ENCODE measurements at places on chromosomes 6 and 20.

DNA sequence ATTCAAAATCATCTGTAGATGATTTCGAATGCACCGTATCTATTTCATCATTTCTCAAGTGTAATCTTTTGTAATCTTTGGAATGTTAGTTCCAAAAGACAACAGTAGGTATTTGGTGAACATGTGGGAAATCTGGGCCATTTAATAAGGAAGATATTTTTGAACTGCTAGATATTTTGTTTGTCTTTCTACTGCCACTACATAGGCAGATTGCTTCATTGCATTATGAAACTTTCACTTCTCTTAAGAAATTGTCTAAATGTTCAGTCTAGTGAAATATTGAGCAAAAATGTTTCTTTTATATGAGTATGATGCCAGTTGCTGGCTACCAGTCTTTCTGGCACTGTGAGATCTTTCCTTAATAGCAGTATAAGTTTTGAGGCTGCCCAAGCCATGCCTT, 527.8 kb upstream of the RNF217 start:
- no peak for DNase-seq

GRCh38 chr20:19986419-19986818, 30.7 kb upstream of the NAA20 start:
- DNase-seq: no peak

DNA sequence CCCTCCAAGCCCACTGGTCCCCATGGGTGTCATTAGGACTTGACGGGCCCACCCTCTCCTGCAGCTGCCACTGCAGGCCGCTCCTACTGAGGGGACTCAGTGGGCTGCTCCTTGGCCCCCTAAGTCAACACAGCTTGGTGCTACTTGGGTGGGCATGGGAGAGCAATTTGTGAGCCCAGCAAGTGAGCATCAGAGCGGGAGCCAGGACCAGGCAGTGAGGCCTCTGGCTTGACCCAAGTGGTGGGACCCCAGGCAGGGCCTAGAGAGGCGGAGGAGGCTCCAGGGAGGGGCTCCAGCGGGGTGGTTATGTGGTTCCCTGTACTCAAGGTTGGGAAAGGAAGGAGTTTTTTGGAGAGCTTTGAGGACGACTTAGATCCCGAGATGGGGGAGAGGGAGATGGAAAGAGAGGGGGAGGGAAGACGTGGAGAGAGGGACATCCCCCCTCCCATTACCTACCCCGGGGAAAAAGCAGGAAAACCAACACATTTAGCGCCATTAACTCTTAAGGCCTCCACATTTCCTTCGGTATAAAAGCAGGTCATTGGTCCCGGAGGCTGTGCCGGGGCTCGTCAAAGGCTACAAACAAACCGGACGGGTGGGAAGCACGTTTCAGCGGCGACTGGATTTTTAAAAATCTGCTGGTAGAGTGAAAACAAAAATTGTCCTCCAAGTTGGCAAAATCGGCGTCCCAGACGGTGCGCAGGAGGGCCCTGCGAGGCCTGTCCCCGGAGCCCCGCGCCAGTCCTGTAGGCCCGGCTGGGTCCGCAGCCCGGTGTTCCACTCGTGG, 8.8 kb downstream of the FOXC1 start:
- DNase-seq: no peak

DNA sequence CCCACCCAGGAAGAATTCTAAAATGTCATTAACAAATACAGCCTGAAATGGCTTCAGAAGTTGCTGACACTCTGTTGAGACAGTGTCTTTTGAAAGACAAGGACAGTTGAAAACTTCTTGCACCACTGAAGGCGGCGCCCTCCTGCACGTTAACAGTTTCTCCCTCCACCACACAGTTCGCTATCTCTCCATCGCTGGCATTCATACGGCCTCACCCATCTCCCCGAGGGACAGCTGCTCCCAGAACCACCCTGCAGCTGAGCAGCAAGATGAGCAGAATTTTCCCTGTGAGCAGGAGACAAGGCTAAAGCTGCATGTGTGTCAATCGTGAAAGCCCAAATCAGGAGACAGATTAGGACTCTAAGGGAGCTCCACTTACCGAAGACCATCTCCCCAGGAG, 113.3 kb downstream of the LY86 start:
- DNase-seq: no peak

GRCh38 chr6:19669206-19669605, 168.0 kb upstream of the ID4 start:
- no peak for DNase-seq

DNA sequence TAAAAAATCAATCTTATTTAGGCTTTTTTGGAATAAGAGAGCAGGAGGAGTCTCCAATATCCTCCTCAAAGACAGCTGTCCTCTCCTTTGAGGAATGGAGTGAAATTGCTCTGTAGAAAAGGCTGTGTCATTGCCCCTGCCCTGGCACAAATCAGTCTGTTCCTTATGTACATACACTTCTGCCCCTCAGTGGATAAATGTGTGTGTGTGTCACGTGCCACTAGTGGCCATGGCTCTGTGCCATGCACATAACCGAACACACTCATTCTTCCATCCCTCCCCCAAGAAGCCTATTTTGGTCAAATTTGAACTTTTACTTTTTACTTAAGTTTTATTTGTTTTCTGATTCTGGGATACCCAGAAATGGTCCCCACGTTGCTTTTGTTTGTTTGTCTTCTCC, 49.2 kb downstream of the ANKS1A start:
- no peak for DNase-seq

DNA sequence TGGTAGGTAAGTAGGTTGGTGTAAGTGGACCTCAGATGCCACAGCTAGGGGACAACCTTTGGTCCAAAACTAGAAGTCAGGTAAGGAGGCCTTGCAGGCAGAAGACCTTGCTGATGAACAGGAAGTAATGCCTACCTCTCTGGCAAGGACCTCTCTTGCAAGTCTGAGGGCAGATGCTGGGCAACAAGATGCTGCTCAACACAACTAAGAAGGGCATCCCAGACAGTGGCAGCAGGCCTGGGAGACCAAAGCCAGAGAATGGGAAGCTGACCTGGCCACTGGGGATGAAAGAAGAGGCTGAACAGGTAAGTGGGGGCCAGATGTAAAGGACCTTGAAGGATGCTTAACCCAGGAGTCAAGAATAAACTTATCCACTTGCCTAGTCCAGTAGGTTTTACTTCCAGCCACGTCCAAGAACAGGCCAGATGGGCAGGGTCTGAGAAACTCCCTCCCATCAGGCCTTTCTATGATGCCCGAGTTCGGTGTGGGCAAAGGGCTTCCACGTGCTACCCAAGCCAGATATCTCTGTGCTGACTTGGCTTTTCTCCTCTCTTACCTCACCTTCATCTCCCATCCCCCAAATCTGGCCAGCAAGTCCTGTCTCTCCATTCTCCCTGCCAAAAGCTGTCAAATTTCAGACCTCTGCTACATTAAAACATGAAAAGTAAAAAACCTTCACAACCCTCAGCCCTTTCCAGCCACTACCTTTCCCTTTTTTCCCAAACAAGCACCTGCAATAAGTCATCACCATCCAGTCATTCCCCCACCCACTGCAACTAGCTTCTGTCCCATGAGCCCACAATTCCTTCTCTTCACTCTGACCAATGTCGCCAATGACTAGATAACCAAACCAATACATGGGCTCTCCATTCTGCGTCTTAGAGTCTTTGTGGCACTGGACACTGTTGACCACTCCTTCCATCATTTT, 11.5 kb upstream of the PLCG1 start:
- DNase-seq: no peak

- DNase-seq: no peak
Measured at GRCh38 chr6:2976060-2976459, 4.7 kb upstream of the SERPINB6 start.

DNA sequence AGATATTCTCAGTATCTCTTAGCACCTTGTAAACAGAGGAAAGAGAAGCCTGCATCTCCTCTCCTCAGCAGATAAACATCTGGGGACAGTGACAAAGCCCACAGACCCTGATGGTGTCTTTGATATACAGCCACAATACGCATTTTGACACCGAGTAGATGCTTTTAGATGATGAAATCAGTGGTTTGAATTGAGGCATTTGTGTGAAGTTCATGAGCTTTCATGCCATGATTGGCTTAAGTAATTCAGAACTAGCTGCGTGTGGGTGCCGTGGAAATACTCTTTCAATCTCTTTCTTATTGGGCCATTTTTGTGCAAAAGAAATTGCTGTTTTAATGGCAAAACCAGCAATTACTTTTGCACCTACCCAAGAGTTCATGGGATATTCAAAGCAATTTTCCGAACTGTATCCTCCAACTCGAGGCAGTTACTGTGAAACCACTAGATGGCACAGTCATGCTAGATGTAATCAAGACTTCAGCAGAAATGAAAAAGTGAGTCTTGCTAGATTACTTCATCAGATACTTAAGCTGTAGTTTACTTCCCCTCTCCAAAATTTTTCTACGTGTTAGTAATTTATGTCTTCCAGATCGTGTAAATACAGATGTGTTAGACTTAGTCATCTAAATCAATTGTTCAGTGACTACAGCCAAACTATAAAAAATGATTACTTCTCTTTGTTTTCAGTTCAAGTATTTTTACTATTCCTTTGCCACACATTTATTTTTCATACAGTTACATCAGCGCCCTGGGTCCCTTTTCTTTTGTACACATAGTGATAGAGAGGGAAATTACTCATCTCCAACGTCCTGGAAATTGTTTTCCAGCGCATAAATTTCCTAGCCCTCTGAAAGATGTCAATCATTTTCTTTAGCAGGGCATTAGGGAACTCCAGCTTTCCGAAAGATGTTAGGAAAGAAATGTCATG, 49.4 kb downstream of the IYD start:
- peak; percentile 78 for DNase-seq

DNA sequence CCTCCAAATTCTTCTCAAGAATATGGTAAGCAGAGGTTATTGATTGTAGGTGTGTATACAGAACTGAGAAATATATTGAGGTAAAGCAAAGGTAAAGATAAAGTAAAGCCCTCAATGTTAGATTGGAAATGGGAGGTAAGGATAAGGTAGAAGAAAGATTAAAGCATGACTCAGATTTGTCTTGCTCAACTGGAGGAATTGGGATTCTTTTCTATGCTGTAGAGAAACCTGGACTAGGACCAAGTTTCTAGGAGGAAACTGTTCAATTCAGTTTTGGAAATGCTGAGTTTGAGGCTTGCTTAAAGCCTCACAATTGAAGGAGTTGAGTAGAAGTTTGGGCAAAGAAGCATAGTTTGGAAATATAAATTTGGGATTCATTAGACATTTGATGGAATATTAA, 634.0 kb upstream of the PTCHD4 start:
- no peak for DNase-seq

DNA sequence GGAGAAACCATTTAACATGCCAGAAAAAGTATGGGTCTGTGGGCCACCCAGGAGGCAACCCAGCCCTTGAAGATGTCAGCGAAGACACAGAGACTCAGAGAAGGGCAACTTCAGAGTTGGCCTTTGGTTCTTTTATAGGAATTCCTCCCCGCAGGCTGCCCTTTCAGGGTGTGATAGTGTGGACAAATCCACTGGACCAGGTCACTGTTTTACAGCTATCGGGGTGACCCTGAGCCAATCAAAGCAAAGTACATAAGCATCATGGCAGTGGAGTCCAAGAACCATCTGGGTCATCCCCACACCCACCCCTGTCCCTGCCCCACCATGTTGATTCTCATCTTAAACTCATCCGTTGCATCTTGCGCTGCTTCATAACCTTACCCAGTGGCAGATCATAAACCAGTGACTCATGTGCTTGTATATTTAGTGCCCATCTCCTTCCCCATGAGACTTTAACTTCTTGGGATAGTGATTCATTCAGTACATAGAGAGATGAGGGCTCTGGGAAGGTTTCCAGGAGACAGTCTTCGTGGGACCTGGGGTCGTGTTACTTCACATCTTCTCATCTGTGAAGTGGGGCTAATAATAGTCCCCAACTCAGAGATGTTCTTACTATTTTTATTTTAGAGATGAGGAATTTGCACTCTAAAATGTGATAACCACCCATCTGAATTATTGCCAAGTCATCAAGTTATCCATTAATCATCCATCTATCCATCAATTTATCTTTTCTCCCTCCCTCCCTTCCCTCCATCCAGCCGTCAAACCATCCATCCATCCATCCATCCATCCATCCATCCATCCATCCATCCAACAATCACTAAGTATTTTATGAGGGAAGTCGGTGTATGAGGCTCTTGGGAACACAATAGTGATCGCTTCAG, 51.0 kb downstream of the EDN3 start:
- DNase-seq: no peak

DNA sequence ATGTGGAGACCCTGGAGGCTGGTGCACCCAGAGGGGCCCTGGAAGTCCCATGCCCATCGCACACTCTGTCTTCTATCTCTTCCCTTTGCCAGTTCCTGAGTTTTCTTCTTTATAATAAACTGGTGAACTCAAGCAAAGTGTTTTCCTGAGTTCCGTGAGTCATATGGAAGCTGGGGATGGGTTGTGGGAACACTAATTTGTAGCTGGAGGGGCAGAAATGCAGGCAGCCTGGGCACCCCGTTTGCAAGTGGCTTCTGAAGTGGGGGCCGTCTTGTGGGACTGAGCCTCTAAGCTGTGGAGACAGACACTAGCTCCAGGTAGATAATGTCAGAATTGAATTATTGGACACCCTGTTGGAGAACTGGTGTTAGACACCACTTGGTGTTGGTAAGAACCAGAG, 3.2 kb upstream of the PPP1R3G start:
- DNase-seq: no peak

GRCh38 chr20:39342463-39342862, 380.3 kb downstream of the DHX35 start:
- peak; percentile 3 for DNase-seq

DNA sequence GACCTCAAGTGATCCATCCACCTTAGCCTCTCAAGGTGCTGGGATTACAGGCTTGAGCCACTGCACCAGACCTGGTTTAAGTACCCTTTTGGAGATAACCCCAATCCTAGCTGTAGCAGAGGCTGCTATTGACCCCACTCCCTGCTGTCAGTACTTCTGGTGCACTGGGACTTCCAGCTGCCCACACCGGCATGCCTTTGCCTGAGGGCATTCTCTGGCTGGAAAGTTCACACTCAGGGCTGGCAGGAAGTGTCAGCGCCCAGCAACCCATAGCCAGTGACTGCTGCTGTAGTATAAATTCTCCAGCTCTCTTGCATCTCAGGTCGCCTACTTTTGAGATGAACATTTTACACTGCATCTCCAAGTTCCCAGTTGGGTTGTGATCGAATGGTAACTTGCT, 75.3 kb downstream of the UTRN start:
- DNase-seq: no peak

GRCh38 chr6:33967966-33968724, 164.3 kb upstream of the MLN start:
- no peak for DNase-seq

- no peak for DNase-seq
Measured at GRCh38 chr6:57315111-57315510, 2.3 kb upstream of the PRIM2 start.

DNA sequence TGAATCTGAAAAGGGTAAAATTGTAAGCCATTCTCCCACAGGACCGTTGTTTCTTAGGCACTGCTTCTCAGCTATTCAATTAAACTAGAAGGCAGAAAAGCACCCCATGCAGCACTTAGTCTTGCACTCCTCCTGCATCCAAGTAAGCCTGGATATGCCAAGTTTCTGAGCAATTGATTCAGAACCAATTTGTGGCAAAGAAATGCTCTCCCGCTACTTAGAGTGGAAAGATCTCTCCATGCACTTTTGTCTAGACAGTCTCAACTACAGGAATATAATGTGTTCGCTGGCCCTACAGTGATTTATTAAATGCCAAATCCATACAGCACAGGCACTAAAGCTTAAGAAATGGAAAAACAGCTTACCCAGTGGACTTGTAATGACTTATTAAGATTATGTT, 338.5 kb downstream of the HACE1 start:
- no peak for DNase-seq

All from GM13976 (cell line).